ENCODE measurements at places on chromosomes 4 and X. TPM values are rescaled to one million over a fixed set of nuclear protein-coding genes. Genes with fewer than 3 reads are reported as not detected.

- no peaks in the 10 kb centered on the region for H3K4me1 ChIP-seq
- no peaks in the 10 kb centered on the region for H3K36me3 ChIP-seq
- H3K4me3 ChIP-seq: no peak overlapping the region
- no peak overlapping the region for H3K27ac ChIP-seq
Measured at GRCh38 chr4:111991797-111992196, 153.5 kb upstream of the FAM241A start.

DNA sequence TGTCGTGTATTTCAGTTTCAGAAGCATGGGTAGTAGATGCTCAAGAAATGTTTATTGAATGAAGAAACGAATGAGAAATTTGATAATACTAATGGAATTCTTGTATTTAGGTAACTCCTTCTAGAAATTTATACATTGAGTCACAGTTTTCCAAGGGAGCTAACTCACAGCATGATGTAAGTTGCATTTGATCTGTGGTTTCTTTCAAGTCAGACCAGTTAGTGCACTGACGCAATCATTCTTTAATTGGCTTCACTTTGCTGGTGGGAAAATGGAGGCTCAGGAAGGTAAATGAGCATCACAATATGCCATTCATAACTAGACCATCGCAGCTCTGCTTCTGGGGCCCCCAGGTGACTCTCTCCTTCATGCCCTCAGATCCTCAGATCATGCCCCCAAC, 17.3 kb upstream of the CWH43 start:
- no peak overlapping the region for H3K27ac ChIP-seq
- no peaks in the 10 kb centered on the region for H3K4me1 ChIP-seq
- H3K27me3 ChIP-seq: no peaks in the 10 kb centered on the region
- no peaks in the 10 kb centered on the region for H3K36me3 ChIP-seq
- no peak overlapping the region for H3K4me3 ChIP-seq

Gene ADH7
- not detected for total RNA-seq

Gene TBL1X
- total RNA-seq: 37.9 TPM

Gene PPP4R3C
- not detected for total RNA-seq

DNA sequence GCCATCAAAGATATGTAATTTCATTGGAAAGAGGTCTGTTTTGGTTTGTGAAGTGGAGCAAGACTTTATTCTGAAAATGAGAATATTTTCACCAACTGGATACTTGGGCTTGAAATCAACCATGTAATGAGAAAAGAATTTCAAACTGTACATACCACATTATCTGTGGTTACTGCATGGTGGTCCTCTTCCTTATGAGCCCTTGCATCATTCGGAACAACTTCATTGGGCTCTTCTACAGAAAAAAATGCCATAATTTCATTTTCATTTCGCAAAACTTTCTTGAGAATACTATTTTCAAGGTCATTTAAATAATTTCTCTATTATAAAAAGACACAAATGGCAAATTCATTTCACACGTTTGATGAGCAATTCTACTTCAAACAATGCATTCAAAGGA, 148.6 kb upstream of the RPS6KA6 start:
- H3K27ac ChIP-seq: no peak overlapping the region
- no peaks in the 10 kb centered on the region for H3K4me1 ChIP-seq
- no peak for DNase-seq
- no peaks in the 10 kb centered on the region for H3K36me3 ChIP-seq
- no peak overlapping the region for H3K4me3 ChIP-seq

Gene NXF3
- 0.54 TPM for total RNA-seq

- H3K36me3 ChIP-seq: no peaks in the 10 kb centered on the region
- peaks cover 48% of the 10 kb centered on the region for H3K4me1 ChIP-seq
- DNase-seq: no peak
- no peaks in the 10 kb centered on the region for H3K27me3 ChIP-seq
- no peak overlapping the region for H3K4me3 ChIP-seq
Measured at GRCh38 chr4:76705472-76705871, 192.5 kb downstream of the SOWAHB start.

GRCh38 chrX:135531813-135532212, 11.4 kb downstream of the INTS6L start:
- no peak overlapping the region for H3K4me3 ChIP-seq
- DNase-seq: no peak
- H3K27ac ChIP-seq: no peak overlapping the region
- no peaks in the 10 kb centered on the region for H3K4me1 ChIP-seq
- no peaks in the 10 kb centered on the region for H3K36me3 ChIP-seq

Gene BEX2
- not detected for total RNA-seq

Gene SHROOM3
- 171 TPM for total RNA-seq

- no peaks in the 10 kb centered on the region for H3K36me3 ChIP-seq
- H3K27me3 ChIP-seq: no peaks in the 10 kb centered on the region
- no peak for DNase-seq
- H3K4me3 ChIP-seq: no peak overlapping the region
- H3K4me1 ChIP-seq: no peaks in the 10 kb centered on the region
Measured at GRCh38 chrX:119251386-119251785, 15.3 kb downstream of the PGRMC1 start.

DNA sequence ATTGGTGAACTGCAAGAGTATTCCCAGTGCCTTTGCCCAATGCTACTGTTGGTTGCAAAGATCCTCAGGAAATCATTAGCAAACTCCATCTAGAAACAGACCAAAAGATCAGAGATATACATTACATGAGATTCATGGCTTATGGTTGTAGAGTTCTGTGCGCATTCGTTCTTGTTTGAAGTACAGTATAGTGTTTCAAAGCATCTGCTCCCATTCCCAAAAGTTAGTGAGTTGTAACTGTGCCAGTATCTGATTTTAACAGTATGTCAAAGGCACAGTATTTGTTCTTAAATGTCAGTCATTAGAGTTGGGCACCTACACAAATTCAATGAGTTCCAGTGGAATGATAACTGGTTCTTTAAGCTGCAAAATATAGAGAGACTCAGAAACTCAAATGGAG, 314.7 kb upstream of the ATOH1 start:
- H3K36me3 ChIP-seq: no peaks in the 10 kb centered on the region
- H3K4me3 ChIP-seq: no peak overlapping the region
- no peak for DNase-seq
- H3K27me3 ChIP-seq: no peaks in the 10 kb centered on the region
- H3K27ac ChIP-seq: no peak overlapping the region

- DNase-seq: no peak
- peak overlapping the region; percentile 59 for H3K4me3 ChIP-seq
- no peaks in the 10 kb centered on the region for H3K27me3 ChIP-seq
- H3K36me3 ChIP-seq: no peaks in the 10 kb centered on the region
- H3K27ac ChIP-seq: peak overlapping the region; percentile 71
- H3K4me1 ChIP-seq: peaks cover 11% of the 10 kb centered on the region
Measured at GRCh38 chr4:142817442-142817841, 28.7 kb downstream of the INPP4B start.

Data from thoracic aorta (tissue), 2 donors.